Left cardiac atrium (tissue), 4 donors: ENCODE measurements at places on chromosomes 1 and 21.
A peak's percentile ranks its signal among the peaks of the same experiment; 100 is the strongest.

- no peak for DNase-seq
Observed at GRCh38 chr1:51907079-51907702, 28.7 kb upstream of the NRDC start.

- DNase-seq, result no peak
Observed at GRCh38 chr1:28113242-28113572, 24.8 kb upstream of the EYA3 start.

- DNase-seq, result no peak
Observed at GRCh38 chr21:43995521-43996105, 16.5 kb upstream of the TRAPPC10 start.

DNA sequence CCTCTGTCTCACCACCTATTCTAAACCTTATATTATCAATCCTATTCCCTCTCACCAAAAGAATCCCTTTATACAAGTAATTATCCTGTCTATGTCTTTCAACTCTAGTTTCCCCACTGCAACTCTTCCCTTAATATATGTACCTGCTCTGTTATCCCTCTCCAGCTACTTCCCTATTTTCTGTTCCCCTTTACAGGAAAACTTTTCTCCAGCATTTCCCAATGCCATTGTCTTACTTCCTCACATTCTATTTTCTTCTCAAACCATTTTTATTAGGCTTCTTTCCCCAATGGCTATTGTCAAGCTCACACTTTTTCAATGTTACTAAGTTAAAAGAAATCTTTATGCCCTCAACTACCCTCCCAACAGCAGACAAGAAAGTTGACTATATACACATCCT lies 11.6 kb downstream of the DPYD start:
- no peak for DNase-seq

- no peak for DNase-seq
Observed at GRCh38 chr21:34298534-34299167, 65.2 kb upstream of the KCNE2 start.

GRCh38 chr1:165172666-165173065 lies 183.8 kb downstream of the LMX1A start:
- DNase-seq, result no peak

GRCh38 chr1:192530254-192530653 lies 45.3 kb upstream of the RGS1 start:
- DNase-seq, result no peak

DNA sequence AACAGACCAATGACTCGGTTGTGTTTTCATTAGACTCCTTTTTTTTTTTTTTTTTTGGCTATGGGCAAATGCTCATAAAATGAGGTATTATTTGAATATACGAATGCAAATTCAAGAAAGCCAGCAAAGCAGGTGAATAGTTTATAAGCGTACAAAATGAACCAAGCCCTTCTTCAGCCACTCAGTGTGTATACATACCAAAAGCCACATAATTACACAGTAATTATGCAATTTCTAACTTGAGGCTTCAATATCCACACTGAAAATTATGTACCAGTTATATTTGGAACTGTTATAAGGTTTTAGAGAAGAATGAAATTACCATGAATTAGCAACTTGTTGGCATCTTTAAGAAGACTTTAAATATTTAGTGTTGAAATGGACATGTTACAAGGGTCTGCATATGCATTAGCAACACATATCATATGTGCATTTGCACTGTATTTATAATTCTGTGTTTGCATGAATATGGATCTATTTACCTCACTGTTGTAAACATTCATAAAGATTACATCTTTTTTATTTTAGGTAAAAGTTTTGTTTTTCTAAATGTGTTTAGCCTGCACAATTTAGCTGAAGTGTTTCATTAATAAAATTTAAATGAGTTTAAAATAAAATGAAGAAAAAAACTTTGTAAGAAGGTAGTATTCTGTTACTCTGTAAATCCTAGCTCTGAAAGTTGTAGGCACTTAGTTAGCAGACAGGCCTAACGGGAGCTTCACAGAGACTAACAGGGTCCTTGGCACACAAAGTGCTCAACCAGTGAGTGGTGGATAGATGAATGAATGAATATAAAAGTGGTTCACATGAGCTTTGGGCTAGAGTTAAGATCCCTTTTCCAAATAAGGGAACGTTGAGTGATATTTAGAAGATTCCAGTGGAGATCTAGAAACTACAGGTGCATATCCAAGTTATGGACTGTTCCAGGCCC lies 241.0 kb upstream of the NFIA start:
- no peak for DNase-seq

GRCh38 chr21:27476696-27477095 lies 509.8 kb upstream of the ADAMTS5 start:
- DNase-seq, result no peak

- no peak for DNase-seq
Observed at GRCh38 chr1:224114787-224115175, 870 bp downstream of the FBXO28 start.

- DNase-seq, result no peak
Observed at GRCh38 chr1:228058949-228059633, 23.4 kb upstream of the ARF1 start.

- DNase-seq, result no peak
Observed at GRCh38 chr1:158163000-158163947, 17.4 kb upstream of the CD1D start.

DNA sequence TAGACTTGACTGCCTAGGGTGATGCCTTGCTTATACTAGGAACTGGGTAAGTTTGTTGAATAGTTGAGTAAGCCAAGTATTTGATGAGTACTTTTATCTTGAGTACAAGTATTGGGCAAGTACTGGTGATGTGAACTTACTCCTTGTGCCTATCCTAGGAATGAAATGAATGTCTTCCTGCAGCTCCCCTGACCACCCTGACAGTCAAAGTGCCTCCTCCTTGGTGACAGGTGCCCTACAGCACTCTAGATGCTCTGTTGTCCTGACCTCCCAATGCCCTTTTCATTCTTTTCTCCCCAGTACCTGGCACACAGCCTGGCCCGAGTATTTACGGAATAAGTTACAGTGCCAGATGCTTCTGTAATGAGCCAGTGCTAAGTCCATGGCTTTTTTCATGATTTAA lies 25.5 kb downstream of the PCSK9 start:
- no peak for DNase-seq

DNA sequence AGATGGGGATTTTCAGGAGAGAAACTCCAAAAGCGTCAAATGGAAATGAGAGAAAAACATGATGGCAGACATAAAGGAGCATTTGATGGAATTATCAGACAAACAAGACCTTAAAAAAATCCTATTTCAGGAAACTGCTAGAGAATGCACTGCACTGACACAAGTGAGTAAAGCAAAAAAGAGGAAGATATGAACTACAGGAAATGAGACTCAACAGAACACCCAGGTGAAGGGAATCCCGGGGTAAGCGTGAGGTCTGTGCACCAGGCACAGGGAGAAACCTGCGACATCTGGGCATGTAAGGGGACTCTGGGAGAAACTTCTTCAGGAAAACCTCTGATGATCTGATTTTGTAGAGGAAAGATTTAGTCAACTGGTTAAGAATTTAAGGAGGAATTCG lies 2.8 kb downstream of the TARBP1 start:
- DNase-seq, result no peak

DNA sequence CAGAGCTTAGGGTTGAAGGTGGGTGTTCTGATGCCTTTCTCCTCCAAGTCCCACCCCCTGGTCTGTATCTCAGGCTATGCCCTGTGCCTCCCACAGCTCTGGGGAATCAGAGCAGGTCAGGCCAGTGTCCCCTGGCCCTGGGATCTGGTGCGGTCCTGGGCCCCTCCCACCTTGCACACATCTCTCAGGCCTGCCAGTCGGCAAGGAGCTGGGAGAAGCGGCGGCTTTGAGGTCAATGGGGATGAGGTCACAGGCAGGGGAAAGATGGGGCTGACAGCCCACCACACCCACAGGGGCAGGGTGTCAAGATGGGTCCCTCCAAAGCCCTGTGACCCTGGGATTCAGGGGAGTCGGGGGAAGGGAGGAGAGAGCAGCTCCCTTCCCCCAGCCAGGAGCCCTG lies 65.4 kb upstream of the CASZ1 start:
- DNase-seq, result no peak

GRCh38 chr1:24972915-24973242 lies 42.8 kb upstream of the RUNX3 start:
- no peak for DNase-seq

- no peak for DNase-seq
Observed at GRCh38 chr1:170388489-170388888, 143.5 kb upstream of the GORAB start.

GRCh38 chr1:241156231-241156965 lies 200.6 kb downstream of the RGS7 start:
- no peak for DNase-seq

DNA sequence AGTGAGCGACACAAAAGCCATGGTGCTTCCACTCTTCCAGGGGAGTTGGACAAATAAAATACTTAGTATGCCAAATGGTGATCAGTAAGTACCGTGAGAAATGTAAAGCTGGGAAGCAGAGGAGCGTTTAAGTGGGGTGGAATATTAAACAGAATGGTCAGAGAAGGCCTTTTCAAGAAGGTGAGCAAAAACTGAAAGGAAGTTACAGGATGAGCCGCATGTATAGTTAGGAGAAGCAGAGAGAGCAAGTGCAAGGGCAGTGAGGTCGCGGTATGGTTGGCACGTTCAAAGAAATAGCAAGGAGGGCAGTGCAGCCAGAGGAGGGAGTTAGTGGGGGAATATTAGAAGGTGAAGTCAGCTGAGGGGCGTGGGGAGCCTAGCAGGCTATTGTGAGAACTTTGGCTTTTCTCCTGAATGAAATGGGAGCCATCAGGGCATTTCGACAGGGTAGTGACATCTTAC lies 748 bp upstream of the ATP6V0B start:
- DNase-seq, result no peak

DNA sequence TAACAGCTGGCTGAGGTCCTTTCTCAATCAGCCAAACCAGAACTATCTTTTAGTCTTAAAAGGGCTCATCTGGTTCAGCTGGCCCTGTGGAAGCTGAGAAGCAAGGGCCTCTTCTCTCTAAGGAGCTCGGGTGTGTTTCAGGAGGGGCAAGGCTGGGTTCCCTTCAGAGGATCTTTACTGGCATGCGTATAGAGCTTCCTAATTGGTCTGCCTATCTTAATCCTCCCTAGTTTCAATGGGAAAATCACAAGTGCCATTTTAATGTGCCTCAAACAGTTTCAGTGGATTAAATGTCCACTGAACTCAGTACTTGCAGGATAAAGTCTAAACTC lies 81.5 kb upstream of the LBR start:
- DNase-seq, result no peak

DNA sequence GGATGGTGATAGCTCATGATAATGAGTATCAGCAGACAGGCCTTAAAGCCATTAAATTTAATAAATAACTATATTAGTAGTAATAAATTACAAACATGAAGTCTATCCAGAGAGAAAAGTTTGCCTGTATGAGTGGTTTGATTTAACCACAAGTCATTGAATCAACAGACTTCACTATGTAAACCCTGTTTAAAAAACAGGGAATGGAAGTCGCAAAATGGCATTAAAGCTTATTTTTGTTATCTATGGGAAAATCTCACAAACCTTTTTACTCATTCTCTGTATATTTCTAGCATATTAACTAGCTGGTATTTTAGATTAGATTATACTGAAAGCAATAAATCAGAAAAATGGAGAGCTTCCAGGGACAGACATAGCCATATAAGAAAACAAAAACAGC lies 45.3 kb downstream of the SASS6 start:
- no peak for DNase-seq

DNA sequence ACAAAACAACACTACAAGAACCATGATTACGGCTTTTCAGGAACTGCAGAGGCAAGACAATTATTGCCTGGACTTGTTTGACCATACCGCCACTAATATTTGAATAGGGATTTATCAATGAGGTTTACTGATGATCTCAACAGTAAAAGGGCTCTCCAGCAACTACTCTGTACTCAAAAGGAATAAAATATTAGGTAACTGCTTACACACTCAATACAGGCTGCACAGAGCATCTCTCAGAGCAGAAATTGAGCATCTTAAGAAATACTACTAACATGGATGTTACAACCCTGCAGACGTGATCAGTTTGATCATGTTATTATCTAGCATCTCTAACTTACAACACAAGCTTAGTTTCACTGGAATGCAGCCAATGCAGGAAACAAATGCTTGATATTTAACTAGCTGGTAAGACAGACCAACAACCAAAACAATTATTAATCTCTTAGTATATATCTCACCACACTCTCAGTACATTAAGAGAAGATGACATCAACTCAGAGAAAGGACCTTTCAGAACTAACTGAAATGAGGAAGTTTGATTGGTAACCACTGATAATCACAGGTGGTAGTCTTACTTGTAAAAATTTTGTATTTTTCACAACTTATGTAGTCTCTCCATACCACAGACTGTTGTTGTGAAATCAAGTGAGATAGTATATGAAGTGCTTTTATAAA lies 52.2 kb downstream of the PUM1 start:
- DNase-seq, result no peak

- DNase-seq, result no peak
Observed at GRCh38 chr1:32619701-32620485, 30.5 kb downstream of the ZBTB8OS start.

DNA sequence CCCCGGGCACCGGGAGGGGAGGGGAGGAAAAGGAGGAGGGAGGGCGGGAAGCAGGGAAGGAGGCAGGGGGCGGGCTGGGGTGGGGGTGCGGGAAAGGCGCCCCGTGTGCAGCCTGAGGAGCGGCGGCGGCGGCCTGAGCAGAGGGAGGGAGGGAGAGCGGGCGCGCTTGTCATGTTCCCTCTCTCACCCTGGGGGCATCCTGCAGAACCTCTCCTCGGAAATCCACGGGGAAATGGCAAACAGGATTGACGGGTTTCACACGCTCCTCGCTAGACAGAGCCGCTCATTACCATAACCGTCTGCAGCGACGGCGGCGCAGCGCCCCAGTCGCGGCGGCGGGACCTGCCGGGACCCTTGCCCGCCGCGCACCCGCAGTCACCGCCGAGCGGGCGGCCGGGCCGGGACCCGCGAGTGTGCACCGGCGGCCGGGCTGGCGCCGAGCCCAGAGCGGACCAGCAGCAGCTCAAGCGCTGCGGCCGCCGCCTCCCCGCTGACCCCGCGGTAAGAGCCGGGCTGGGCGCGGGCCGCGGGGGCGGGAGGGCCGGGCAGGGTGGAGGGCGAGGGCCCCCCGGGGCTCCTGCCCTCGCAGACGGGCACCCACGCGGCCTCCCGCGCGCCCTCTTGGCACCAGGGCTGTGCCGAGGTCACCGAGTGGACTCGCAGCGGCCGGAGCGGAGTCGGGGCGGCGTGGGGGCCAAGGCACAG lies at the start of gene SERTAD4:
SERTAD4 (plus strand) TSS at position 286 of the 705 bp plus-strand sequence. CDS start 5,165 bp downstream, outside the sequence.
- peak; percentile 50 for DNase-seq

GRCh38 chr1:33152685-33153432 lies 29.0 kb downstream of the TRIM62 start:
- peak; percentile 86 for DNase-seq

- DNase-seq, result no peak
Observed at GRCh38 chr1:236759252-236759859, 35.7 kb upstream of the MTR start.

DNA sequence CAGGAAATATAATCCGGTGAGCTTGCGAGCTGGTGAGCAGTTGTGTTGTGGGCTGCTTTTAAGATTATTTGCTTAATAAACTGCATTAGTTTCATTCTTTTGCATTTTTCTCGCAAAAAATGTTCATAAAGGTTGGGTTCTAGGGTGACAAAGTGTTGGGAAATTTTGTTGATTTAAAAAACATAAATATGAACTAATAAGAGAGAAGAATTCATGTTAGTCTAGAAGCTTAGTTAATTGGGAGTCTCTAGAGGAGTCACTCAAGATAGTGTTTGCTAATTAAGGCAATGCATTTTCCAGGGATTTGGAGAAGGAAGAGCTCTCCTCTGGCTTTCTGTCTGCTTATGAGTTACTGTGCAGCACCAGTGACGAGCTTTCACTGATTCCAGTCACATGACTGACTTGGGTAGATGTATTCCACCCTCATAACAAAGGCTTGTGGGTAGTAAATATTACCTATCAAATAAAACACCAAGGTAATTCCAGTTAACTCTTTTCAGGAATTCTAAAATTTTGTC lies 417.0 kb downstream of the PTBP2 start:
- DNase-seq, result no peak
